ENCODE measurements at places on chromosomes 2 and 18.
A peak's percentile ranks its signal among the peaks of the same experiment; 100 is the strongest.

GRCh38 chr2:120904830-120905234, 169.2 kb downstream of the GLI2 start:
- peak; percentile 52 for DNase-seq

GRCh38 chr2:65057054-65057375, 799 bp downstream of the CEP68 start:
- no peak for DNase-seq

- no peak for DNase-seq
These were observed 77.4 kb downstream of the RTP5 start for GRCh38 chr2:241947004-241947350.

DNA sequence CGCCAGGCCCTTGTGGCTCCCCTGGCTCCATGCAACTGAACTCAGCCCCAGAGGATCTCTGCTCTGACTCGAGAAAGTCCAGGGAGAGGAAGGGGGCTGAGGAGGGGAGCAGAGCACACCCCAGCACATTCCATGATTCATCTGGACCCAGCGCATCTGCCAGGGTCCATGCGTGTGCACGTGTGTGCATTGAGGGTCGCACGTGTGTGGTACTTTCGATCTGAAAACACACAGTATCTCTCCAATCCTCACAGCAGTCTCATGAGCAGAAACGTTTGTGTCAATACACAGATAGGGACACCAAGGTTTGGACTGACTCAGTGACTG, 146.4 kb upstream of the ID2 start:
- DNase-seq = no peak

- peak; percentile 52 for DNase-seq
These were observed 848.8 kb downstream of the TDRD15 start for GRCh38 chr2:21972586-21972985.

GRCh38 chr2:163646687-163647086, 89.1 kb downstream of the FIGN start:
- DNase-seq = no peak

GRCh38 chr2:128903637-128904036, 585.0 kb upstream of the HS6ST1 start:
- no peak for DNase-seq

- no peak for DNase-seq
These were observed 6.5 kb downstream of the GLS start for GRCh38 chr2:190887089-190887488.

DNA sequence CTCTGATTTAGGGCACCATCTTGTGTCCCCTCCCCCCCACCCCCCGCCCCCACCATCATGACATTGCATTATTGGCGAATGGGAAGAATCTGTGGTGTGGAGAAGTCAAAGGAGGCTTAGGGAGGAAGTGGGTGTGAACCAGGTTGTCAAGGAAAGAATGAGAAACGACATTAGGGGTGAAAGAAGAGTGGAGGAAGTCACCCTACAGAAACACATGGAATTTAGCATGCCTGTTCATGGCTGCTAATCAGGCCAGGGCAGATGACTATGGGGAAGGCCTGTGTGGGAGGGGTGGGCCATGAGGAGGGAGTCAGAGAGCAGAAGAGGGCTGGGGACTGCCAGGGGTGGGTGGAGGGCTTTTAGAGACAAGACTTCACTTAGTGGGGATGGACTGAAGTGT, 81.6 kb downstream of the AOX1 start:
- no peak for DNase-seq

DNA sequence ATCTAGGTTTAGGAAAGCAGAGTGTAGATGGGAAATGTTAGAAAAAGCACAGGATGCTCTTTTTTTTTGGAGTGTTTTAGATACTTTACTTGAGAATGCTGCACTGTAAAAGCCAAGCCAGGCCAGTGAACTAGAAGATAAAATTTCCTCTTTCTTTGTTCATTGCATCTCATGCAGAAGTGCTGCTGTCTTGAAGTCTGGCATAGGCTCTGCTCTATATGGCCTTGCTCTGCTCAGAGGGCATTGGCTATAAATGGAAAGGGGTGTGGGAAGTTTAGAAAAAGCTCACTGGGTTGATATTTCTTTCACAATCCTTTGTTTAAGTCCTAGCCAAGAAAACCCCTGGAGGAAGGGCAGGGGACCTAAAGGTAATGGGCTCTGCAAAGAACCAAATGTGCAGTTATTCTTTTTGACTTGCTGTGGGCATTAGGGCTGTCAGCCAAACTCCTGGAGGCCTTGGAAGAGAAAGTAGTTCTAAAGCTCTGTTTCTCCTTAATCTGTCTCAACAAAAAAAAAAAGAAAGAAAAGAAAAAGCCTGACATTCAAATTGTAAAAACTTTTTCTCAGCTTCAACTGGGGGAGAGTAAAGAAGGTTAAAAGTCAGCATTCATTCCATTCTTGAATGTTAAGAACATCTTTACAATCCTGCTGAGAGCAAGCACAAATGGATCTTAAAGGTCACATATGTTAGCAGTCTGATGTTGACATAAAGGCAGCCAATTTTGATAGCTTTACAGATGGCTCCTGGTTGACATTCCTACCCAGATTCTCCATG, 338.3 kb downstream of the GULP1 start:
- no peak for DNase-seq

GRCh38 chr18:5987249-5987648, 91.9 kb upstream of the TMEM200C start:
- DNase-seq = no peak

DNA sequence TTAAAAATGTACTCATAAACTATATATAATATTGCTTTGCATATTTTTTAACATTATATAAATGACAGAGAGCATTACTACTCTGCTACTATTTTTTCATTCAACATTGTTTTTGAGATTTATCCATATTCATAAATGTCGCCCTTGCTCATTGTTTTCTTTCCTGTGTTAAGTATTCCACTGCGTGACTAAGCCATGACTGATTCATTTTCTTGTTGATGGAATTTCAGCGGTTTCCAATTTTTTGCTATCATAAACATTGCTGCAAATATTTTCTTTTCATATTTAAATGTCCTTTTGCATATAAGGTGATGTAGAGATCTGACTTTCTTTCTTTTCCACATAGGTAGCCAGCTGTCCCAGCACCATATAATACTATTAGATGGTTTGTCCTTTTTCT, 57.6 kb downstream of the SFXN5 start:
- DNase-seq = no peak

DNA sequence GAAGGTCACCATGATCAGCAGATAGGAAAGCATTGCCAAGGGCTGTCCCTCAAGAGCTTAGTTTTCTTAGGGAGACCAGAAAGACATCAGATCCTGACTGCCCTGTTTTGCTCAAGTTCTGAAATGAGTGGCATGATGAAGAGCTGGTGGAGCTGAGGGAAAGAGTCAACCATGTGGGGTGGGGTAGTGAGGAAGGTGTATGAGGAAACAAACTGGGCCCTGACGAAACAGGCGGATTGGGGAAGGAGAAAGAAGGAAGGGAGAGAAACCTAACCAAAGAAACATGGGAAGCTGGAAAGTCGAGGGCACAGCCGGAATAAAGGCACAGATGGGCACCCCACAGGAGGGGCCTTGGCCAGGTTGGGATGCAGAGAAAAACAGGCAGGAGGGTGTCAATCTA, 8.0 kb downstream of the TGOLN2 start:
- DNase-seq = no peak

Measured in glutamatergic neuron (in vitro differentiated cells).